ENCODE measurements at places on chromosomes 12 and 14.

DNA sequence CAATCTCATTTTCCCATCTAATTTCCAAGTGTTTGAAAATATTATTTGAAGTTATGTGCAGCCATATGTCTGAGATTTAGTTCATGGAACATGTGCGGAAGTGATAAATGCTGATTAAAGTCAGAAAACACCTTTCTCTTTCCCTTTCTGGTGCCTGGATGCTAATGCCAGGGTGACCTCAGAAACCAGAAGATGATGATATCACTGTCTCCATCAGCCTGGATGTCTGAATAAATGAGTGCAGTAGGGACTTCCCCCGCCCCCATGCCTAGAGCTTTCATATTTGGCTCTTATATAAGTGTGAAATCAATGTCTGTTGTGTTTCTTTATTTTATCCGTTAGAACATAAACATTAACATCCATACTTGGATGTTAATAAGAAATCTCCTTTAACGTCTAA lies 261.9 kb upstream of the LRIG3 start:
- no peak for DNase-seq

DNA sequence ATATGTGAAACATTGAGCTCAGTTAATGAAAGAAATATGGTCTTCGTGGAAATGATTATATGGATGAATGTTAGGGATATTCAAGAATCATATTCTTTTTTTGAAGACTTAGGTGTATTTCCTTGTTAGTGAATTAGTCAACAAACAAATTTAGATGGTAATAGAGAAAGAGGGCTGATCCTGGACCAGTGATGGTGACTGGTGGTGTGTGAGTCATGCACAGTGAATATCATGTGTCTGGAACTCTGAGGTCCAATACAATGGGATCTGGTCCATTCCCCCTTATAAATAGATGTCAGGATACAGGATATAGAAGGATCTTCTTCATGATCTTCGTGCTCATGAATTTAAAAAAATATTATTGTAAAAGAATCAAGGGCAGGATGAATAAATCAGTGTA lies 64.4 kb upstream of the RTL1 start:
- no peak for DNase-seq

GRCh38 chr12:75905922-75906321 lies 125.7 kb downstream of the PHLDA1 start:
- no peak for DNase-seq

DNA sequence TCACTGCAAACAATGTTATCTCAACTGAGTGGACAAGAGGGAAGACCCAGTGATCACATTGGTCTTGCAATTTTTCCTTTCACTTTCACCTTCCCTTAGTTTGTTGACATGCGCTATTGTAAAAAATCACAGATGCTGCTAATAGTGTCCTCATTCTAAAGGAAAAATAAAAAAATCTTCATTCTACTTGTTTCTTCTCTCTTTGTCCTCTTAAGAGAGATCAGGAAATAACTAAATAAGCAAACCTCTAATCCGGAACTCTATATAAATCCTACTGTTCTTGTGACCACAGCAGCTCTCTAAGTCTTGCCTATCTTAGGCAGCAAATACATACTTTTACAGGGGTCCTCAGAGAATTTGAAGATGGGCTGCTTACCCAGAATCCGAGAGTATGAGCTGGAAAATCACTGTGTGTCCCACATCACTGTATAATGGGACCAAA lies 257.7 kb downstream of the NAV3 start:
- no peak for DNase-seq

GRCh38 chr14:73254247-73255004 lies 17.1 kb downstream of the PAPLN start:
- DNase-seq = no peak

DNA sequence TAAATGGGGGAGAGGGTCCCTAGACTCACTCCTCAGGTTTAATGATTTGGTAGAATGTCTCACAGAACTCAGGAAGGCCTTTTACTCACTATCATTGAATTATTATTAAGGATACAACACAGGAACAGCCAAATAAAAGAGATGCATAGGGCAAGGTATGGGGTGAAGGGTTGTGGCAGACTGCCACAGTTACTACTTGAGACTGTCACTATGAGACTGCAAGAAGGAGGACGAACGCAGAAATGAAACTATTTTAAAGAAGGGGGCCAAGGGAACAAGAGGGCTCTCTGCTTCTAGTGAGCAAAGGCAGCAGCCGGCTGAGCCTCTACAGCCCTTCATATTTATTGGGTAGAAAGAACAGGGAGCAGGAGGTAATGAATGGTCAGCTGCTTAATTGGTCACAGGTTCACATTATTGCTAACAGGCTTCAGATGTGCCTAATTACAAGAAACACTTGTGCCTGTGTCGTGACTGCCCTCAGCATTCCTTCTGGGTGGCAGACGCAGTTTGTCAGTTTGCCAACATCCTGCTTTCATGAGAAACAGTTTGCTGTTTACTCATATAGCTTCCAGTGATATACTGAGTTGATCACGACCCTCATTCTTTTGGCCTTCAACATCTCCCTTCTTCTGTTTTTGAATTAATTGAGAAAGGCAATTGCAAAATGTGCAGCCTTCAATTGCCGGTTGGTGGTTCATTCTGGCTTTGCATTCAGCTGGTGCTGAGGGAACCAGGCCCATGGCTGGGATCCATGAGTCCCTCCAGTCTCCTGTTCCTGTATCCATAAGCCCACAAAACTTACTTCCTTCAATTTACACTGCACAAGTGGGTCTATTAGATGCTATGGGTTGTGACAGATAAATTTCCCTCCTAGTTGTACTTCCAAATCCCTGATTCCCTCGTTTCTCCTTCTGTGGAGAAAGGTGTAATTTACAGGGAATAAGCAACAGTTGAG lies 82.8 kb upstream of the PLEKHG7 start:
- DNase-seq = no peak

DNA sequence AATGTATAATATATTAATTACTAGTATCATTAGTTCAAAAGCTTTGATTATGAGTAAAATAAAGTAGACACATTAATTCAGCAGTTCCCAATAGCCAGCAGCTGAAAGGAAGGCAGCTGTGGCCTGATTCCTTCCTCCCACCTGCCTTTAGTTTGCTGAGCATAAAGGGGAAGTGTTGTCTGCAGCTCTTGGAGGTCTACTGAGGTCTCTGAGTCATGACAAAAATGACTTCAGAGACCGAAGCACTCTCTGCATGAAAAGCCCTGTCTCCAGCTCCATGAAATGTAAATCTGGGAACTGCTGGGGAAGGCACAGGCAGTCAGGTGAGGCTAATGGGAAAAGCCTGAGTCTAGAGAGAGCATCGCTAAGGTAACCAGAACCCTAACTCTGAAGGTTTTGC lies 165.4 kb downstream of the NRXN3 start:
- no peak for DNase-seq

- no peak for DNase-seq
Measured at GRCh38 chr12:52521568-52522266, 1.5 kb upstream of the KRT5 start.

Data from NCI-H1436 (cell line).